ENCODE measurements at places on chromosomes 16 and 17. TPM values are rescaled to one million over a fixed set of nuclear protein-coding genes. Genes with fewer than 3 reads are reported as not detected.

KLHDC4 gene
- 18.7 TPM for total RNA-seq

GRCh38 chr17:11852912-11853311 lies 144.4 kb downstream of the ZNF18 start:
- DNase-seq, result no peak

GRCh38 chr17:80168371-80168770 lies 1.5 kb upstream of the CARD14 start:
- DNase-seq, result no peak

GAS2L2 gene
- not detected for total RNA-seq
